ENCODE measurements at places on chromosomes 13 and 19.

DNA sequence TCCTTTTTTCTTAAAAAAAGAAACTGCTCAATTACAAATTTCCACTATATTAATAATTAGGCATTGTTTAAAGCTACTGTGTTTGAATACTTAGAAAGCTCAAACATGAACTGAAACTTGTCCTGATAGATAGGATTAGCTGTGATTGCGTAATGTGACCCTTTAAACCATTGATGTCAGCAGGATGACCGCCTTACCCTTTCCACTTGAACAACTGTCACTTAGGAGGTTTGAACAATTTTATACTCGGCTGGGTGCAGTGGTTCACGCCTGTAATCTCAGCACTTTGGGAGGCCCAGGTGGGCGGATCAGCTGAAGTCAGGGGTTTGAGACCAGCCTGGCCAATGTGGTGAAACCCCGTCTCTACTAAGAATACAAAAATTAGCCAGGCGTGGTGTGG is 2.9 kb downstream of the LAMP1 start:
- no peak for DNase-seq

- no peak for DNase-seq
These were observed 616 bp downstream of the PINLYP start for GRCh38 chr19:43575955-43576878.

DNA sequence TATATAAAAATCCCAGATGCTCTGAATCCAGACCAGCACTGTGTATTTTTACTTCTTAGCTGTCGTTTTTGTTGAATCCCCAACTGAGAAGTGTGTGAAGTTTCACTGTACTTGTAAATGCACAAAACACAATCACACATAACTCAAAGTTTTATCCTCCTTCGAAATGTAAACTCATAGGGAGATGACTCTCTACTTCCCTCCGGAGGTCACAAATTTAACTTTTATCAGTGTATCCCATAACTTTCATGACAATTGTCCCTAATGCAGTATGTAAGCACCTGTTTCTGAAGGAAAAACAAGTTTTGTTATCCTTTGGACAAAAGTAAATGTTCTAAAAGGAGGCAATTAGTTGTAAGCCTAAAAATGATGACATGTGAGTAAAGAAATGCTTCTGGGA is 665.0 kb upstream of the SLITRK6 start:
- no peak for DNase-seq

DNA sequence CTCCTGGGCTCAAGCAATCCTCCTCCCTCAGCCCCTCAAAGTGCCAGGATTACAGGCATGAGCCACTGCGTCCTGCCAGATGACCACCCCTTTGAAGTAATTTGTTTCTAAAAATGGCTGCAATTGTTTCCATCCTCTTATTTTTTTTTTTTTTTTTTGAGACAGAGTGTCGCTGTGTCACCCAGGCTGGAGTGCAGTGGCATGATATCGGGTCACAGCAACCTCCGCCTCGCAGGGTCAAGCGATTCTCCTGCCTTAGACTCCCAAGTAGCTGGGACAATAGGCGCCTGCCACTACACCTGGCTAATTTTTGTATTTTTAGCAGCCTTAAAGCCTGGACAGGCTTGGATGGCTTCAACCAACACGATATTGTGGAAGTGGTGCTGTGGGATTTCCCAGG is 22.3 kb upstream of the DPP9 start:
- no peak for DNase-seq

DNA sequence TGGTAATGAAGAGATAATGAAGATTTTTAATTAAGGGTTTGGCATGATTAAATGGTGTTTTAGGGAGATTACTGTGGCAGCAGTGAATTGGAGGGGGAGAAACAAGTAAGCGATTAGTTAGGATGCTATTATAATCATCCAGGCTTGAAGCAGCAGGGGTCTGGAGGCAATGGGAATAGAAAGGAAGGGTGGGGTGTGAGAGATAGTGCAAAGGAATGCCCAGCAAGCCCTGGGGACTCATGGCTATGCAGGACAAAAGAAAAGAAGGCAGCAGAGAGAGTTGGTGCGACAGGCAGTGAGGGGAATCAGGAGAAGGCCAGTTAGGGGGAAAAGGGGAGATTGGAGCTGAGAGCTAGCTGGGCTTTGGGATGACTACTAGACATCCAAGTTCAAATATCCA is 34.5 kb downstream of the SOX21 start:
- DNase-seq: no peak

DNA sequence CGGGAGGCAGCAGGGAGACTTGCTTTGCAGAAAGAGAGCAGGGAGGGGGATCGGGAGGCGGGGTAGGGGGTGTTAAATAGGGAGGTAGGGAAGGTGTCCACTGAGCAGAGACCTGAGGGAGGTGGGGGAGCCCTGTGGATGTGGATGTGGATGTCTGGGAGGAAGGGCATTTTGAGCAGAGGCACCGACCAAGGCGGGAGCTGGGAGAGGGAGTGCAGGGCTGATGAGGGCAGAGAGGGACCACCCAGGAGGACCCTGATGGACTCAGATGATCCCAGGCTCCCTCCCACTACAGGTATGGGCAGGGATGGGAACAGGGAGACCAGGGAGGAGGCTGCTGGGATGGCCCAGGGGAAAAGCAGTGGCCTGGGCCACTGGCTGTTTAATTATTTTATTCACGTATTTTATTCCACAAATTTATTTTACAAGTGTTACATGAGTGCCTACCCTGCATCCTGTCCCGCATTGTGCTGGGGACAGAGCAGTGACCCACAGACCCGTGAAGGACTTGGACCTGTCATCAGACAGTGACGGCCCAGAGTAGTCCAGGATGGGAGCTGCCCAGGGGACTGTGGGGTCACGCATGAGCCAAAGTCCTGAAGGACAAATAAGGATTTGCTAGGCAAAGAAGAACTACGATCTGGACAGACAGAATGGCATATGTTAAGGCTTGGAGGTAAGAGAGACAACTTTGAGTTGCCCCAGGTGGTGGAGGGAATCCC is 5.3 kb downstream of the GRAMD1A start:
- no peak for DNase-seq

GRCh38 chr13:49183672-49184325 is 36.3 kb upstream of the MLNR start:
- no peak for DNase-seq

DNA sequence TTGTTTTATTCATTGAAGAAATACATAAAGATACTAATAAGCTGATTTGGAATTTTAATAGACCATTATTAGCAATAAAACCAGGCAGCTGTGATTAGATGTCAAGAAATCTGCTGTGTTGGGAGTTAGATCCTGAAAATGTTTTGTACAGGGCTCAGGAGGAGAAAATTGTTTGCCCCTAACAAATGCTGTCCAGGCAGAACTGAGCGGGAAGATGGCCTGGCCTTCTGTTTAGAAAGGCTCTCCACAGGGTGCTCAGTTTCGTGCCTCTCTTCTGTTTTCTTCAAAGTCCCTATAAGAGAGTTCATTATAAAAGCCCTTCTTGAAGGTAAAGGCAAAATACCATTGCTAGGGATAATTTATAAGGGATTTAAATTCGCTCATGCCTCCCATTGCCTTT is 64.1 kb downstream of the ERCC5 start:
- DNase-seq: no peak

- DNase-seq: no peak
These were observed 1.7 kb upstream of the ANKRD10 start for GRCh38 chr13:110916301-110917142.

DNA sequence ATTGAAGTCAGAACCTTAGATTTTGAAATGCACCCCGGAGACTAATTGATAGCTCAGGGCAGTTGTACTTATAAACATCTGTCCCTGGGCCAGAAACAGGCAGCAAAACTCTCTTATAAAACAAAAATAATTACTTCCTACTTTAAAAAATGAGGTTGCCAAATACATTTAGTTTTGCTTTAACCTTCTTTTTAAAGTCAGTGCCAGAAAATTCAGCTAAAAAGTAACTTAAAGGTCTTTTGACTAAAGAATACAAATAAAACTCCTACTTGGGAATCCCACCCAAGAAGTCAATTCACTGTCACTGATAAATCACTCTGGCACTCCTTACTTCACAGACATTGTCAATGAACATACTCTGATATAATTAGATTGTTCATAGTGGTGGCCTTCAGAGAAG is 60.7 kb downstream of the DOCK9 start:
- DNase-seq: no peak

DNA sequence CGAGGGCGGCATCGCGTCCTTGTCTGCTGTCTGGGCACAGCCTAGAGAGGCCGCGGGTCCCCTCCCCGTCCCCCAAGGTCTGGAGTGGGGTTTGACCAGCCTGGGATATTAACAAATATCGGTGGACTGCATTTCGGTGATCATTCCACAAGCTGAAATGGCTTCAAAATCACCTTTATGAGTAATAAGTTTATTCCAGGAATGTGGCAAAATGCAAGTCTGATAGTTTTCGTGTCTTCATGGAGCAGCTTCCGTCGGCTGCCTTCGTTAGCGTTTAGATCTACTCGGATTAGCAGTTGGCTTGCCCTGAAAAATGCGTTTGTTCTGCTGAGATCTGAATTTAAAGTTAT is 1.1 kb upstream of the GJA3 start:
- no peak for DNase-seq

DNA sequence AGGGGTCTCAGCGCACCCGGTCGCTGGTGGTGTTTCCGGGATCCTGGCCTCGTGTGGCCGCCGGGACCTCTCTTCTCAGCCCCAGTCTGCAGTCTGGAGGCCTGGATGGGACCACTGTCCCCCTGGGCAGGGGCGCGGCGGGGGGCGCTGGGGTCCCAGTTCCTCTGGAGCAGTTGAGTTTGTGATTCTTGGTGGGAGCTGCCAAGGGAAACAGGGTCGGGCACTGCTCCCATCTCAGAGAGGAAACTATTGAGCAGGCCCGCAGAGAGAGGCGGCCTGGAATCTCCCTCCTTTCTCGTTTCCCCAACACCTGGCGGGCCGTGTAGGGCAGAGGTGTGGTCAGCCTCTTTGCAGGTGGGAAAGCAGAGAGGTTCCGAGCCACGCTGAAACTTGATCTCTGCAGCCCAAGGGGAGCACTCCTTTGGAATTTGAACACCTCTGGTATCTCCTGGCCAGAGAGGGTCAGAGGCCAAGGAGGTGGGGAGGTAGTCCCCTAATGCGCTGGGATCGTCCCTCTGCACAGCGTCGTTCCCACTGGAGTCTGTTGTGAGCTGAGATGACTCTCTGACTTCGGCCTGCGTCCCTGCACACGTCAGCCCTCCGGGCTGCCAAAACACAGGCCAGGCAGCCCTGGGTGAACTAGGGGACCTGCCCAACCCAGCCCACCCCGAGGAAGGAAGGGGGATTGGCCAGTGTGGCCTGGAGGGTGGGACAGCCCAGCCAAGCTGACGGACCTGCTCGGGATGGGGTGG is 741 bp downstream of the PLEKHF1 start:
- no peak for DNase-seq

GRCh38 chr19:9058905-9059667 is 27.8 kb upstream of the OR1M1 start:
- no peak for DNase-seq

GRCh38 chr19:20039203-20039723 is at the start of gene ZNF682:
TSS of gene ZNF682 (minus strand) at chr19:20039505. CDS start at chr19:20039345, 160 bp downstream.
- DNase-seq: peak; percentile 91

DNA sequence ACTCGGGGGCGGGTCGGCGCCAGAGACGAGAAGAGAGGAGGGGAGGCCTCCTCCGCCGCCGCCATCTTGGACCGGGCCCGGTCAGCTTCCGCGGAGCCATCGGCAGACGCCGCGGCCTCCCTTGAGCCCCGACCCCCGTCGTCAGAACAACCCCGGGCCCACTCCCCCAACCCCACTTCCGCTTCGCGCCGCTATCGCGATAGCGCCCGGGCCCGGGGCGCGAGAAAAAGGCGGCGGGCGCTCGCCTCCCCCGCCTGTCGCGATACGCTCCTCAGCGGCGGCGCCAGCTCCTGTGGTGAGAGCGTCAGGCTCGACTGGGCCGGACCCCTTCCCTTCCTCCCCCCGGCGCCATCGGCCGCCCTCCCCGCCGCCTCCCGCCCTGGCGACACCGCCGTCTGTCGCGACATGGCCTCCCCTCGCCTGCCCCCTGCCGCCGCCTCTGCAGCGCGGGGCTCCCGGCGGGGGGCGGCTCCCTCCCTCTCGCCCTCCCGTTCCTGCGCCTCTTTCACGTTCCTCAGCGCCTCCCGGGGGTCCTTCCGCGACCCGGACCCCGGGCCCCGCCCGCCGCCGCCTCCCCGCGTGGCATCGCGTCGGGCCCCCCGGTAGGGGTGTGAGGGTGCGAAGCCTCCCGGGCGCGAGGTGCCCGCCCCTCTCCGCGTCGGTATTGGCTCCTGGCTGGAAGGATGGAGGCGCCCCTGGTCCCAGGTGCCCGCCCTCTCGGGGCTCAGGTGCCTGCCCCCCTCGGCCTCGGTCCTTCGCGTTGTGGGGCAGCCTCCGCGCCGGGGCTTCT is at the start of gene CNOT3:
TSS of gene CNOT3 (plus strand) at position 64 of the 790 bp plus-strand sequence. CDS start 5,217 bp downstream, outside the sequence.
- peak; percentile 38 for DNase-seq

GRCh38 chr19:800360-801029 is 3.2 kb downstream of the PTBP1 start:
- no peak for DNase-seq
